ENCODE measurements at places on chromosomes 2 and 18. TPM values are rescaled to one million over a fixed set of nuclear protein-coding genes. Genes with fewer than 3 reads are reported as not detected.

ALKAL2 gene
- total RNA-seq: 1.1 TPM

DNA sequence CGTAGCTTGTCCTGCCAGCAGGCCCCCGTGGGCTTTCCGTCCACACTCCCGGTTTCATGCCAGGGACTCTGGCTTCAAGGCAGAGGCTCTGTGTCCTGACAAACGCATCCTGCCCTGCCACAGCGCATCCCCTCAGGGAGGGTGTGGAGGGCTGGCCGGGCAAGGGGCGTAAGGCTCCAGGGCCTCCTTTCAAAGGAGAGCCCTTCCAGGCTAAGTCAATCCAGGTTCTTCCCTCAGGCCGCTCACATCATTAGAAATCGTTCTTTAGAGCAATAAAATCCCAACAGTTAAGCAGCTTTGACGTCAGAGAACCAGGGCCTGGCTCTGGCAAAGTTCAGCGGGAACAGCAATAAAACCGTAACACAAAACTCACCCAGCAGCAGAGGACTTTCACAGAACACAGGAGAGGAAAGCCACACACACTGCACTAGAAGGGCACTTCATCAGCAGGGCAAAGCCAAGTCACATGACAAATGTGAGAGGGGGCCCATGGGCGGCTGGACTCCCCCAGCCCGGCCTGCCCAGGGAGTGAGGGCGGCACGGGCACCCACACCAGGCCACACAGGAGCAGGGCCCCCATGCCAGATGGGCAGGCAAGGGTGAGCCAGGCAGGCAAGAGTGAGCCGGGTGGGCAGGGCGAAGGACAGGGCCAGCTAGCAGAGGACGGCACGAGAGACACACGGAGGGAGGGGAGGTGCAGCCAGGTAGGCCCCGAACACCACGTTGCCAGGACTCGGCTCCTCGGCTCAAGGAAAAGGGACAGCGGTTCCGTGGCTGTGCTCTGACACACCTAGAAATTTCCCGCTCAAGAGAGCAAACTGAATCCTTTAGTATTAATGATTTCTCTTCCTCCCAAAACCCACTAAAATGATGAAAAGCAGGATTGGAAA is 52.0 kb downstream of the HDAC4 start:
- DNase-seq: no peak

DNA sequence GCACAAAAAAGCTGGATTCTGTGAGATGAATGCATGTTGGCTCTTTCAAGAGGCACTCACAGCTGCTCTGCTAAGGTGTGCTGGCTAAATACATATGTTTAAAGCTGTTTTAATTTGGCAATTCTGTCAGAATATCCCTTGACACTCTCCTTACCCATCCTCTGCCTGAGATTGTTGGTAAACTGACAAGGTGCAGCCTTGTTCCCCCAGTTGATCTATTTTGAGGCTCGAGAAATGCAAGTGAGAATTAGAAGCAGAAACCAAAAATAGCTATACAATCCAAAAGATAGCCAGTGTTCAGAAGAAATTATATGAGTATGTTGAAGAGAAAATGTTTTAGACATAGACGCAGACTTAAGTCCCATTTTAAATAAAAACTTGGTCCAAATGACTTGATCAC is 971.7 kb upstream of the GYPC start:
- DNase-seq: no peak

GRCh38 chr2:210233487-210233886 is 8.2 kb upstream of the ACADL start:
- no peak for DNase-seq

DNA sequence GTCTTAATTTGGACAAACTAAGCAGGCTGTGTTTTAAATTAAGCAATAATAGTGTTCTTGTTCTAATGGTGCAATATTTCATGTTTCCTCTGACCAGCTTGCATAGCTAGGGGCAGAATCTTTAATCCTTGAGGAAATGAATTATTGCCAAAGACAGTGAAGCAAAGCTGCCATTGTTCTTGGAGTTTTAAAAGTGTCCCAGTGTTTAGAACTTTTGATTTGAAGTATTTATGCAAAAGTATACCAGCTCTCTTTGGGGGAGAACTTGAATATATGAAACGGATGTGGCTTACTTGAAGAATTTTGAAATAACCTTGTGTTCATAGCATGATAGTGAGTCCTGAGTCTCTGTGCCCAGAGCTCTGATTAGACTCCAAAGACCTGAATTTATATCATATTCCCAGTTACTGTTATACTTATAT is 33.4 kb downstream of the ITGA6 start:
- DNase-seq: no peak

OSR1 gene
- total RNA-seq: 2.7 TPM

- no peak for DNase-seq
Measured at GRCh38 chr2:205511641-205512040, 170.7 kb upstream of the NRP2 start.

GRCh38 chr2:168850846-168851245 is 39.4 kb downstream of the SPC25 start:
- no peak for DNase-seq

GRCh38 chr2:40258135-40258457 is 193.8 kb downstream of the SLC8A1 start:
- DNase-seq: no peak

ALLC gene
- total RNA-seq: not detected

GRCh38 chr18:39958876-39959275 is 1996.2 kb upstream of the PIK3C3 start:
- no peak for DNase-seq

FAM110C gene
- total RNA-seq: 3.3 TPM

- no peak for DNase-seq
Measured at GRCh38 chr2:58228299-58228698, 12.8 kb downstream of the FANCL start.

DNA sequence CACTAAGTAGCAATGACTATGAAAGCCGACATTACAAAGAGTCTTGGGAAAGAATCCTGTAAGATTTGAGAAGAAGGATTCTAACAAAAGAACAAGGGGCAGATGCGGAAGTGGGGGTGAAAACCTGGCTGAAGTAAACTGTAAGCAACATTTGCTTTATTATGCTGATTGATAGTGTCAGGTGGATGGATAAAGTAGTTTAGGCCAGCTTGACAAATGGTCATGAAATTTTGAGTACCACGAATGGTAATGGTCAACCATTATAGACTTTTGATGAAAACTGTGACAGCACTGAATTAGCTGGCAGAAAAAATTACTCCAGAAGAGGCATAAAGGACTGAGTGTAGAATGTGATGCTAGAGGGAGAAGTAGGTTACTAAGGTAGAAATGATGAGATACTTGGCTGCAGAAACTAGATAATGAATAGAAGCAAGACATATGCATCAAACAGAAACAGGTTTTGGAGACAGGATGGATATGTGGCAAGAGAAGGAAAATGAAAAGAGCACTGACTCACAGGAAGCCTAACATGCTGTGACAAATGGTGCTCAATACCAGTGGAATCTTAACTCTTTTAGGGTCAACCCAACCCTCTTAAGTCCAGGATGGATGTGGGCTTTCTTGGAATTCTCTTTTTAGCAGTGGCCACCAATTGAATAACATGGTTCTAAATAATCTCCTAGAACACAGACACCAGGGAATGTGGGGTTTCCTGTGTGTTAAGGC is 6.8 kb downstream of the THUMPD2 start:
- no peak for DNase-seq

DNA sequence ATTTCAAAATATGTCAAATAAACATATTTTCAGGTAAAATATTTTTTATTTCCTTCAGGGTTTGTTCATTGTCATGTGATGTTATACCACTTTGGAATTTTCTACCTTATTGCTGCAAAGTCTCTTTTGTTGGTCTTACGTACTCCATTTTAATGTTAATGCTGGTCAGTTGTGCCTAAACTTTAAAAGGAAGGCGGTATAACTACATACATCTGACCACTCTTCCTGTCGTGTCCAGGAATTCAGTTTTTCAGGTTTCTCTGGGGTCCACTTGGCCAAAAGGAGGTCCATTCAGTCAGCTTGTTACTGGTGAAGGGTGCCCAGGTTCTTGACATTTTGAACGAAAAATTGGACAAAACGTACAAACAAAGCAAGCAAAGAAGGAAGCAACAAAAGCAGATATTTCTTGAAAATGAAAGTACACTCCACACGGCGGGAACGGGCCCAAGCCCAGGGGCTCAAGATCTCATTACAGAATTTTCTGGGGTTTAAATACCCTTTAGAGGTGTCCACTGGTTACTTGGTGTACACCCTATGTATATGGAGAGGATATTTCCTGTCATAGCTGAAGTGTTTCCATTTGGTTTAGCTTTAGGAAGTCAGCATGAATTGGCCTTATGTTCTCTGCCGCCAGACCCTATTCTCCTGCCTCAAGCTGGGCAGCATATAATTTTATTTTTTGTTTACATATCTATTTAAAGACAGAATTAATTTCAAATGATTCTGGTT is 471.7 kb upstream of the CDH7 start:
- no peak for DNase-seq

SPP2 gene
- not detected for total RNA-seq

ZNF804A gene
- total RNA-seq: not detected

DNA sequence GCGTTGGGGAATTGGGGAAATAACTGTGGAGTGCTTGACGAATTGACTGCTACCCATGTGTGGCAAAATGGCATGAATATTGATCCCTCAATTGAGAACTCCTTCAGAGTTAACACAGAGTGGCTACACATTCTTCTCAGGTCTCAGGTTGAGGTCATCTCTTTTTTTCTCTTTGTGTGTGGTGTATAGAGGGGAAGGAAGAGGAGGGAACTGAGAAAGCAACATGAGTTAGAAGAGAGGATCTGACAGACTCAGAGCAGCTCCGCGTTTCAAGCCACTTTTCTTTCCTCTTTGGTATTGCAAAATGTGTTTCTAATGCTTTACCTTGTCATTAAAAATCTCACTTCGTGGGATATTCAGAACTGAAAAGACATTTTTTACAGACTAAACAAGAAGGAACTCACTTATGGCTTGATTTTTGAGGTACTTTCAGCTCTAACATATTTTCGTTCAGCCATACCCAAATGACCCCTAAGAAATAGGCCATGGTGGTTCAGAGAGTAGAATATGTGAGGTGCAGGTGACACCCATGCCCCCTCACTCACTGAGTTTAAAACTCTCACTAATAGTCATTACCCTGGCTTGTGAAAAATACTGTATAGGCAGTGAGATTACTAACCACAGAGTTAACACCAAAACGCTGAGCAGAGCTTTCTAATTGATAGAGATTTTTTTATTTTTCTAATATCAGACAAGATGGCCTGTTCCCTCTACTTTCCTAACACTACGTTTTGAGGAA is 22.5 kb downstream of the STAT4 start:
- DNase-seq: no peak

CABYR gene
- total RNA-seq: not detected

- no peak for DNase-seq
Measured at GRCh38 chr2:186576614-186577013, 13.2 kb upstream of the ITGAV start.

DNA sequence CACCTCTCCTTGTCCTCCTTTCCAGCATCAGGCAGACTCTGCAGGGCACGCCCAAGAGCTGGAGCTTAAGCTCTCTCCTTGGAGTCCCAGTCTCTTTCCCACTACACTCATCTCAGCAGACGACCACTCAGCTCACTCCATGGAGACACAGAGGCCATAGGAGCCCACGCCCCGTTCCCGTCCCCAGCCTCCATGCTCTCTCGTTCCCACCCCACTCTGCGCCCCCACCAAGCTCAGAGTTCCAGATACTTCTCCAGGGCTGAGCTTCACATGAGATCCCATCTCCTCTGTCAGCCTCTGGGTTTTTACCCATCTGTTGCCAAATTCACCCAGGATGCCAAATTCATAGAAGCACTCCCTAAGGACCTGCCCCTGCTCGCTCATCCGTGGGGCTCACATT is 87.3 kb downstream of the MALT1 start:
- no peak for DNase-seq

DNA sequence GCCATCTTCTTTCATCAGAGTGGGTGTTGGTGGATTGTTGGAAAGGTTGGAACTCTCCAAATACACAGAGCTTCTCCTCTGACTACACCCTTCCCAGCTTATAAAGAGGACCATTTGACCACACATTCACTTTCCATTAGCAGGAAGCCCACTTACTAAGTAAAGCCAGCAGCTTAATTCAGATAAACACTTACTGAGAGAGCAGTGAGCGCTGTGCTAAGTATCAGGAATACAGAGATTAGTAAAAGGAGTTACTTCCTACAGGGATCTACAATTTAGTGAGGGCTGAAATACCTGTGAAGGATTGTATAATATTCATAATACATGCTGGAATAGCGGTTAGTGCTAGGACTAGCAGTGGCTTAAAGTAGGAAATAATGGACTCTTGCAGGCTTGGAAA is 343.0 kb downstream of the NYAP2 start:
- DNase-seq: no peak

DNA sequence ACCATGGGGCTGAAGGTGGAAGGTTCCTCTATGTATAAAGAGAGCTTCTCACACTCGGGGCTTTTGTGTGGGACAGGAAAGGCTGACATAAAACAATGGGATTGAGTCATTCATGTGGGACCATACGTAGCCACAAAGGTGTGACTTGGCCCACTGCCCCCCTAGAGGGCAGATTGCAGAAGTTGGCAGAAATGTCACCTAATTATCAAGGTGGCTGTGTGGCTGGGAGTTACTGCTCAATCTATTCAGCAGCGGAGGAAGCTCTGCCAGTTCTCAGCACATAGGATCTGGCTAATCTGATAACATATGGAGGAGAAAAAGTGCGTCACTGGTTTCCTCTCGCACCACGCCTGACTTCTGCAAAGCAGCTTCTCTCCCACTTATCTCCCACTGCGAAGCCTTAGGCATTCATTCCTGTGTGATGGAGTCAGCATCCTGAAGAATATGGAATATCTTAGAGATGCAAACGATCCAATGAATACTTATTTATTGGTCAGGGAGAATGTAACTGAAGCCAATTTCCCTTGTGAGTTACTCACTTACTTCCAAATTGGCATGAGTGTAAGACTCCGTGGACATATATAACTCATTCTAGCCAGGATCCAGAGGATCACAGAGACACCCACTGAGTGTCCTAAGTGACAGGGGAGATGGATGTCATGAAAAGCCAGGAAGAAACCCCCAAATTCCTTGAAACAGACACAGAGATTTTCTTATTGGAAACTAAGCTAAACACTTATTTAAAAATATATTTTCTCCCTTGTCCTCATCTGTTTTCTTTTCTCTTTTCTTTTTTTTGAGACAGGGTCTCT is 344.8 kb downstream of the TGIF1 start:
- no peak for DNase-seq

RPL31 gene
- 803 TPM for total RNA-seq

DNA sequence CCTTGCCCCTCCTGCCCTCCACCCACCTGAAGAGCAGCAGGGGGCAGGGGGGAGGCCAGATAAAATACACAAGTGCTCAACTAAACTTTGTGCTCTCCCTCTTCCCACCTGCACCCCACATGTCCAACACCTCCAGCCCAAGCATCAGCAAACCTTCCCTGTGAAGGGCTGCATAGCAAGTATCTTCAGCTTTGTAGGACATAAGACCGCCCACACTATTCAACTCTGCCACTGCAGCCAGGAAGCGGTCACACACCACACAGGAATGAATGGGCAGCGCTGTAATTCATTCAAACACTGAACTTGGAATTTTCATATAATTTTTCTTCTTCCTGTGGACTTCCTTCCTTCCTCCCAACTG is 27.5 kb downstream of the TFCP2L1 start:
- DNase-seq: no peak

GPR39 gene
- not detected for total RNA-seq

GRCh38 chr18:69109686-69110085 is 291.0 kb upstream of the DOK6 start:
- DNase-seq: no peak

Measured in left ventricle myocardium inferior (tissue), 1 donor.